ENCODE measurements at places on chromosomes 6 and 20.

- peak; percentile 20 for DNase-seq
These were observed 12.7 kb upstream of the SMOC2 start for GRCh38 chr6:168428052-168428826.

DNA sequence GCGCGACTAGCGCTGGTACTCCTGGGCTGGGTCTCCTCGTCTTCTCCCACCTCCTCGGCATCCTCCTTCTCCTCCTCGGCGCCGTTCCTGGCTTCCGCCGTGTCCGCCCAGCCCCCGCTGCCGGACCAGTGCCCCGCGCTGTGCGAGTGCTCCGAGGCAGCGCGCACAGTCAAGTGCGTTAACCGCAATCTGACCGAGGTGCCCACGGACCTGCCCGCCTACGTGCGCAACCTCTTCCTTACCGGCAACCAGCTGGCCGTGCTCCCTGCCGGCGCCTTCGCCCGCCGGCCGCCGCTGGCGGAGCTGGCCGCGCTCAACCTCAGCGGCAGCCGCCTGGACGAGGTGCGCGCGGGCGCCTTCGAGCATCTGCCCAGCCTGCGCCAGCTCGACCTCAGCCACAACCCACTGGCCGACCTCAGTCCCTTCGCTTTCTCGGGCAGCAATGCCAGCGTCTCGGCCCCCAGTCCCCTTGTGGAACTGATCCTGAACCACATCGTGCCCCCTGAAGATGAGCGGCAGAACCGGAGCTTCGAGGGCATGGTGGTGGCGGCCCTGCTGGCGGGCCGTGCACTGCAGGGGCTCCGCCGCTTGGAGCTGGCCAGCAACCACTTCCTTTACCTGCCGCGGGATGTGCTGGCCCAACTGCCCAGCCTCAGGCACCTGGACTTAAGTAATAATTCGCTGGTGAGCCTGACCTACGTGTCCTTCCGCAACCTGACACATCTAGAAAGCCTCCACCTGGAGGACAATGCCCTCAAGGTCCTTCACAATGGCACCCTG lies 1.6 kb downstream of the TPBG start:
- no peak for DNase-seq

GRCh38 chr6:90233994-90234393 lies 62.6 kb downstream of the BACH2 start:
- no peak for DNase-seq

GRCh38 chr20:31740208-31740607 lies 1.1 kb downstream of the TPX2 start:
- DNase-seq = no peak

All from NCI-H1092 (cell line).